COR-L47 (cell line): ENCODE measurements at places on chromosomes 12 and 14.

DNA sequence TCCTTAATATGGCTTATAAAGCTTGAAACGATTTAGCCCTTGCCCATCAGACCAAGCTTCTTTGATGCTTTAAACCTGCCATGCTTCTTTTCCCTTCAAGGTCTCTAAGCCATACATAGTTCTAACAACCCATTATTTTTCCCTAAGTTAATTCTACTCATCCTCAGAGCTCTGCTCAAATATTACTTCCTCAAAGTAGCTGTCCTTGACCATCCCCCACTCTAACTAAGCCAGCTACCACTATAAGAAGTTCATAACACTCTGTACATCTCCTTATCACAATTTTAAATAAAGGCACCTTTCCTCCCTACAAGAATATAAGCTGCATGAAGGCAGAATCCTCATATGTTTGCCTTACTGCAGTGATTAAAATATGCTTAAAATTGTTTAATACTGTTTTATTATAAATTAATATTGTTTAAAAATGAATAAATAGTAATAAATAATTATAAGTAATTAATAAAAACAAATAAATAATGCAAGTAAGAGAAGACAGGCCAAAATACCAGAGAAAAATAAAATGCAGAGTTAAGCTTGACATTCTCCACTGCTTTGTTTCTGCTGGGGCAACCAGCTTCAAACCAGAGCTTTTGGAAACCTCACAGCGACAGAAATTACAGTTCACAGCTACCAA, 76.8 kb downstream of the NUMB start:
- DNase-seq: no peak

DNA sequence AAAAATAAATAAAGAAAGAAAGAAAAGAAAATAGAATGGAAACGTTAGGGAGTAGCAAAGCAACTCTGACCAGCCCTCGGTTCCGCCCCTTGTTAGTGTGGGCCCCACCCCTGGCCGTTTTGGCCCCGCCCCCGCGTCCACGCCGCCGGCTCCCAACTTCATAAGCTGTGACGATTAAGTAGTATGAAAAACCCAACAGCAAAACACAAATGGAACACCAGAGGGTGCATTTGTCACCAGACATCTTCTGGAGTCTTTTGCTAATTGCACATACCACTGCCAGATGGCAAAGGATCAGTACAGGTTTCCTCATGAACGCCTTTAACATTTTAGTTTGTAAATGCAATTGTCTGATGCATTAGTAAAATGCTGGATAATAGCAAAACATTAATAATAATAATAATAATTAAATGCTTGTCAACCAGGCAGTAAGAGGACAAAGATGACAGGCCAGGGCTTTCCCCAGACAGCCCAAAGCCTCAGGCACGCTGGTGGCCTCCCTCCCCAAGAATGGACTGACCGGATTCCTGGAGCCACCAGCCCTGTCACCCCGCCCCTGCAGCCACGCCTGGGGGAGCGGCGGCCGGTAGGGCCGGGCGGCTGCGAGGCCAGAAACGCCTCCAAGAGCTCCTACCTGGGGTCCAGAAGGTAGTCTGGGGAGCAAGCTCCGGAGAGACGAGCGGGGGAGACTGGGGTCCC, 23.6 kb downstream of the HSP90AA1 start:
- peak; percentile 91 for DNase-seq

GRCh38 chr12:95351748-95352147, 122.2 kb upstream of the METAP2 start:
- no peak for DNase-seq

DNA sequence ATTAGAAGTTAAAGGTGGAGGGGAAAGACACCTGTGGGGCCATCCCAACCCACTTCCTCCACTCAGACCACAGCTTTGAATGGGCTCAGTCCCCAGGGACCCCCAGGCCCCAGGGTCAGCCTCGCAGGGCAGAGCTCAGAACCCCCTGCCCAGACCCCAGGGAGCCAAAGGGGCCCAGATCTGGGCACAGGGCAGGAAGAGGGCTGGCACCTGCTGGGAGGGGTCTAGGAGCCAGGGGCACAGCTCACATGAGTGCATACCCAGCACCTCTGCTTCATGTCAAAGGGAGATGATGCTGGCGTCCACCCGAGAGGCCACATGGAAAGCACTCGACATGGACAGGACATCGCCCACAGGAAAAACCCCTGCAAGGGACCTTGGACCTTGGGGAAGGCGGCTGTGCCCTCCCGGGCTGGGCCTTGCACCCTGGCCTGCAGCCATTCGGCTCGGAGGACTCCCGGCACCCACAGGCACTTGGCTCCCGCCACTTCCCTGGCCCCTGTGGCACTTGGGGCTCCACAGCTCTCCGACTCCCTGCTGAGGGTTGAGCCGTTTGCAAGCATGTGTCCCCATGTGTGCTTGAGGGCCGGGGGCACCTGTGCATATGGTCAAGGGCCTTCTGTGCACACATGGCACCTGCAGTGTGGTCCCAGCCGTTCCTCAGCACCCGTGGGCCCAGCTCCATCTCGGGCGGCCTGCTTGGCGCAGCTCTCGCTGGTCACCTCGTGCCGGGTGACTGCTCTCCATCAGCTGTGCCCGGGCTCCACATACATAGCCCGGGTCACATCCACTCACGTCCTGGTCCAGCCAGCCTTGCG, 7.8 kb upstream of the AMN start:
- DNase-seq: no peak

GRCh38 chr14:59281609-59282377, 93.3 kb downstream of the DAAM1 start:
- no peak for DNase-seq

DNA sequence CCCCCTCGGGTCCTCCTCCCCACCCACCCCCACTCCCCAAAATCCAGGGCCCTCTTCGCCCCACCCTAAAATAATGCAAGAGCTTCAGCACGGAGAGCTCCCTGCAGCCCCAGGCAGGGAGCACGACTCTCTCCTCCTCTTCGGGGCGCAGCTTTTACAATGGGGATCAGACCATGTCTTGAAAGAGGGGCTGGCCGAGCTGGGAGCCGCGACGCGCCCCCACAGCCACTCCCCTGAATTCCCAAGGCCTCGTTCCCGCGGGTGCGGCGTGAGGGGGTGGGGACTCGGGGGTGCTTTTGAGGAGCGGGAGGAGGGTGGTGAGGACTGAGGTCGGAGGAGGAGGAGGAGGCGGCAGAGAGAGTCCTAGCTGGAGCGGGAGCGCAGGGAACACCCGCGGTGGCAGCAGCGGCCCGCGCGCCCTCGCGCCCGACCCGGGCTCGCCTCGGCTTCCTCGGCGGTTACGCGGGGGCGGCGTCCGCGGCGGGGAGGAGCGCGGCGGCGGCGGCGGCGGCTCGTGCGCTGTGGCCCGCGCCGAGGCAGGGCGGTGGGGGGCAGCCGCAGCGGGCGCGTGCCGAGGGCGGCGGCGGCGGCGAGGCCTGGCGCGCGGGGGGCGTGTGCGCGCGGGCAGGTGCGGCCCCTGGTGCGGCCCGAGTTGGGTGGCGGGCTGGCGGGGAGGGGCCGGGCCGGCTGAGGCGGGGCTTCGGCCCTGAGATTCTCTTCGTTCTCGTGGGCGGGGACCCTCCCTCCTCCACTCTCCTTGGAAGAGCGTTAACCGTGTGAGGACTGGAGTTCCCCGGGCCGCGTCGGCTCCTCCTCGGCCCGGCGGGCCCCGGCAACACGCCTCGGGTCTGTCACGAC, at the start of gene ANKS1B:
TSS of gene ANKS1B (minus strand) at position 666 of the 858 bp plus-strand sequence. CDS start 699 bp downstream, outside the sequence.
- DNase-seq: peak; percentile 91

- DNase-seq: no peak
Observed at GRCh38 chr12:1418144-1418543, 176.2 kb downstream of the FBXL14 start.

DNA sequence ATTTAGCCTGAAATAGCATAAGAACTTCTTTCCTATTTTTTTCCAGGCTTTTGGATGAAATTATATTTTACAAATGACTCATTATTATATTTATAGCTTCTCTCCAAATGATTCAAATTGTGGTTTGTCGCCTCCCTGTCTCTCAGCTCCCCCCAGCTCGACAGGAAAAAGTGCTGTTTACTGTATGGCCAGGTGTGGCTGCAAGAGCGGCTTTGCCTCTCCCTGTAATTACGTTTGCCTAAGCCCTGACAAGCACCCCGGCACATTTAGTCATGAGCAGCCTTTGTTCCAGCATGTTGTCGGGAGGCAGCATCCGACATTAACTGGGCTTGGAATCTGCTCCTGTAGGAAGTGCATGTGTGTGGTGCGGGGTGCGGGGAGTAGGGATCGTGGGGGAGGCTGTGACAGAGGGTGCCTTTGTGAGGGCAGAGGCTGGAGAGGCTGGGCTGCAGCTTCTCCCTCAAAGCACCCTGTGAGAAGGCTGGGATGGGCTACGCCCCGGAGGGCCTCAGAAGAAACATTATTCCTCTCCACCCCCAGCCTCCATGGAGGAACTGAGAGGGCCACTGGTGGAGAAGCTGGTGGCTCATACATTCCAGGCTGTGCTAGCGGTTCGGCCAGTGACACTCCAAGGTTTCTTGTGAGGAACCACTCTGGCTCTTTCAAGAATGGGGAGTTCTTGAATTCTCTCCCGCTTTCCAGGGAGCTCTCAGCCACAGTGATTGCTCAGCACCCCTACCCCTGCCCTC, 42.1 kb upstream of the CTDSP2 start:
- peak; percentile 95 for DNase-seq

DNA sequence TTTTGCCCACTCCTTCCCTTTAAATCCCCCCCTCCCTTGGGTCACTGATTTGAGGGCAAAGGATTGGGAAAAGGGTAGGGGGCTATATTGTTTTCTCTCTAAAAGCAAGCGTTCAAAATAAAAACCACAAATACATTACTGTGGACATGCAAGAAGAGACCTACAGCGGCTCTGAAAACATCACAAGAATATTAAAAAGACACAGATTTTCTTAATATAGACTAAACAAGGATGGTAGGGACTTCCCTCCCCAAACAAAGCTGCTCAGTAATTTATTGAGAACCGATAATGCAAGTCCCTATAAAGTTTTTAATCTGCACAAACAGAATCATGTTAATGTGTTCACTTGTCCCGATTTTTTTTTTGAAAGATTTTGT, 12.9 kb downstream of the TBX3 start:
- DNase-seq: no peak

GRCh38 chr14:61491224-61491623, 169.8 kb downstream of the PRKCH start:
- no peak for DNase-seq

DNA sequence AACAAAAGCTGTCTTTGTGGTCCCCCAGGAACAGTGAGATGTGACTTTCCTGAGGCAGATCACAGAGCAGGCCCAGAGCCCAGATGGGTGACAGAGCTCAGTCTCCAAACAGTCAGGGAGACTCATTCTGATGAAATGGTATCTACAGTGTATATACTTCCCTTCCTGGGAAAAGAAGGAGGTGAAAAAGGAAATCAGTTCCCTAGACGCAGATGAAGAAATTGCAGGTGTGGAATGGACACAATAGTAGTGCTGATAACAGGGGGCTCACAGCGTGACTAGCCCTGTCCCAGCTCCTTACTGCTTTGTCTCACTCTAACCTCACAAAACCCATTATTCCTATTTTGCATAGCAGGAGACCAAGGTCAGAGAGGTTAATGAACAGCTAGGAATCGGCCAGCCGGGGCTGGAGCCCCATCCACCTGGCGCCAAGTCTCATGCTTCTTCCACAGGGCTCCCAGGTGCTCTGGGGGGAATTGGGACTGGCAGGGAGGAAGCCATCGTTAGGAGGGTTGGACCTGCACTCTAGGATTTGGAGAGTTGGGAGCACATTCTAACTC, 11.9 kb downstream of the KCNH3 start:
- DNase-seq: no peak

DNA sequence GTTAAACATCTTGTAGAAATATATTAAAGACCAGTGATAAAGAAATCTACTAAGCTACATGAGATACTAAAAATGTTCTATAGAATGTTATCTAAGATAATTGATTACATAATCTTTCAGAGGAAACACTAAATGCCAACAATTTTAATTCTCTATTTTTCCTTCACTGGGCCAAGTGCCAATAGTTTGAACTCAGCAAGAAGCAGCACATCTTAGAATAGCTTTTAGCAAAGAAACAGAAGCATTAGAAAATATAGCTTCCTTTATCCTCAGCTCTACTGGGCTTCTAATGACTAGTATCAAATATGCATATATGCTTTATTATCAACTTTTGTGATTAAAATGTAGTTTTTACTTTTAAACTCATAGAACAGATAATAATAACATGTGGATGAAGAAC, 461.4 kb upstream of the USP15 start:
- no peak for DNase-seq

DNA sequence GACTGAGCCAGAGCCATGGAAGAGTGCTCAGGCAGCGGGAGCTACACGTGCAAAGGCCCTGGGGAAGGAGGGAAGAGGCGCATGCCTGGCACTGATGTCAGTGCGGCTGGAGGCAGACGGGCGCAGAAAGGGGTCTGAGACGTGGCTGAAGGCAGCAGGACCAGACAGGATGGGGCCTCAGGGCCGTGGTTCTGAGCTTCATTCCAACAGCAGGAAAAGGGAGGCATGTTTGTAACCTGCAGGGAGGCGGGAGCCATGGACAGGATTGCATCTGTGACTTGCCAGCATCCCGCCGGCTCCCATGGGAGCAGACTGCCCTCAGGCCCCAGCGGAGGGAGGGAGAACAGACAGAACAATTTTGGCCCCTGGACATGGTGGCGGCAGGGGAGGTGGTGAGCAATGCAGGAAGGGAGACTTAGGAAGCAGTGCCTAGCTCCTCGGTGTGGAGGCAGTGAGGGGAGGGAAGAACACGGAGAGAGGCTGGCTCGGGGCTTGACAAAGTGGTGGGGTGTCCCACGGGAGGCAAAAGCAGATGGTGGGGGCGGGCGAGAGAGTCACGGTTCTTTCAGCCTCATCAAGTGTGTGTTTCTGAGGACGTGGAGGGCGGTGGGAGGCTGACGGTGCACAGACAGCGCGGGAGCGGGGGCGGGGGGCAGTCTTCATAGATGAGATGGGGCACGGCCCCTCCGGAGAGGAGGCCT, 33.3 kb upstream of the INF2 start:
- no peak for DNase-seq

DNA sequence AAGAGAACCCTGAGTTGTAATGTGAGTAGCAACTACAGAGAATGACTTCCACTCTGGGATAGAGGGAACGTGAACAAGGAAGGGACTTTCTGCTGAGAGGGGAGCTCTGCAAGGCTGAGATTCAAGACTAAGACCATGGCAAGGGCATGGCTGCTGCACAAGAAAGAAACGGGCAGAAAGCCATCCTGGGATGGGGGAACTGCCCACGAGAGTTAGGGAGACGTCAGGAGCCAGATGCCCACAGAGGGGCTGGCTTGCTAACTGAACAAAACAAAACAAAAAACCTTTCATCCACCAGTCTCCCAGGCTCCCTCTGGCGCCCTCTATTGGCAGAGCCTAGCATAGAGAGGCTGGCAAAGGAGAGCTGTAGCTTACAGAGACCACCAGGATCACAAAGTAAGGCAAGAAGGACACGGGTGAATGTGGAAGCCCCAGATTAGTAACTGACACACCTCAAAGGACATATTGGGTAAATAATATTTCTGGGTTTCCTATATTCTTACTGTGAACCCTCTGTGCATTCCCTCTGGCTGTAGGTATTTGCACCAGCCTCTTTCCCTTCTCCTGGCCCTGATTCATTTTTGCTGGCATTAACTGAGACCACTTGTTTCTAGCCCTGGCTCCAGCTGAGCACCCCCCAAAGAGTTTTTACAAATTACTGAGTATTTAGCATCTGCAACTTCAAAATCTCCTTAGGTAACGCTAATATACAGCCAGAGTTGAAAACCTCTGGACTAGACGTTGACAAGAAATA, 338.3 kb downstream of the EMP1 start:
- peak; percentile 24 for DNase-seq
